Sciatic nerve (tissue), 2 donors: ENCODE measurements at places on chromosomes 4 and X. TPM values are rescaled to one million over a fixed set of nuclear protein-coding genes. Genes with fewer than 3 reads are reported as not detected.

The HCFC1 gene
- total RNA-seq = 42.2 TPM

The SSX4B gene
- not detected for total RNA-seq

The SOWAHB gene
- not detected for total RNA-seq

The FRG2 gene
- not detected for total RNA-seq

The GABRB1 gene
- not detected for total RNA-seq

The BRS3 gene
- total RNA-seq = not detected

The DCAF4L1 gene
- 0.36 TPM for total RNA-seq
